Adrenal gland (tissue), 19 donors: ENCODE measurements at places on chromosomes 2 and 18. TPM values are rescaled to one million over a fixed set of nuclear protein-coding genes. Genes with fewer than 3 reads are reported as not detected.
A peak's percentile ranks its signal among the peaks of the same experiment; 100 is the strongest.

GRCh38 chr2:54577035-54577434 is 120.9 kb downstream of the SPTBN1 start:
- peak; percentile 76 for DNase-seq

HOXD11 gene
- not detected for polyA plus RNA-seq

LONRF2 gene
- 8.4 TPM for polyA plus RNA-seq

GRCh38 chr18:33805592-33805991 is 227.6 kb downstream of the ASXL3 start:
- no peak for DNase-seq

DNA sequence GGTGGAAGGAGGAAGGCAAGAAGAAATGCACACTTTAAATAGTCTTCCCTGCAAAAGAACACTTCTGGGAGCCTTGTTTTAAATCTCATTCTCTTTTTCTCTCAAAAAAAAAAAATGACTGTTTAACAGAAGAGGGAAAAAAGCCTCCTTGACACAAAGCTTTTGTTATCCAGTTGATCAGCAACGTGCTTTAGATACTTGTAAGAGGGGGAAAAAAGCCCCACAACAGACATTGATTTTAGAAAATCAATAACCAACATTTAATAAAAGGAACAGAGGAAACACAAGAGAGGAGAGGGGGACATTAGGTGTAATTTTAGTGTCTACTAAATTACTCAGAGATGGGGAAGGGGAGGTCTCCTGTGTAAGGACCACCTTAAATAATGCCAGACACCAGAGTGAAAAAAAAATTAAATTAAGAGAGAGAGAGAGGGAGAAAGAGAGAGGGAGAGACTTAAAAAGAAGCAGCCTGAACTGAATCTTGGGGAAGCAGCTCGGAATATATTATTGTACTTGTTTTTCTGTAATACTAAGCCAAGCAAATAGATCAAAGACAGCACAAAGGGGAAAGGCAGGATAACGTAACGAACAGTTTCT is 4.7 kb downstream of the ZEB2 start:
- DNase-seq: no peak

GRCh38 chr2:161975062-161975812 is 98.8 kb downstream of the DPP4 start:
- DNase-seq: no peak

- DNase-seq: no peak
Measured at GRCh38 chr2:205212357-205212756, 469.9 kb upstream of the NRP2 start.

- DNase-seq: no peak
Measured at GRCh38 chr2:24731040-24731439, 62.2 kb downstream of the PTRHD1 start.

LIMS4 gene
- polyA plus RNA-seq: 6.3 TPM

DNA sequence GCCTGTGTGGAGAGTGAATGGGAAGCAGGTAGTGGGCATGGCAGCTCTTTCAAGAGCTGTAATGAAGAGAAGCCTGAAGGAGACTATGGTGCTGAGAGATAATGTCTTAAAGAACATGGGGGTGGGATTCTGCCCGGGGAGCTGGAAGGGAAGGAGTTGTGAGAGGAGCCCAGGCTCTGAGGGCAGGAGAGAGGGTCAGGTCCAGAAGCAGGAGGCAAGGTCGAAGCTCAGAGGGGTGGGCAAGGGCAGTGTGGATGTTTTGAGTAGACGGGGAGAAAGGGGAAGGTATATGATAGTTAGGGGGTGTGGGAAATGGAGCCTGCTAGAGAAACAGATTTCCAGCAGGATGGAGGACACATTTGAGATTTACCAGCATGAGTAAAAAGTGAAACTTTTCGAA is 2.1 kb downstream of the CAPN10 start:
- DNase-seq: no peak

- DNase-seq: no peak
Measured at GRCh38 chr18:24185805-24186204, 46.9 kb downstream of the CABYR start.

COL4A3 gene
- 4.3 TPM for polyA plus RNA-seq

- DNase-seq: no peak
Measured at GRCh38 chr2:53497020-53497419, 270.6 kb upstream of the CHAC2 start.

- DNase-seq: no peak
Measured at GRCh38 chr2:17976871-17977746, 98.6 kb downstream of the KCNS3 start.

ATP8B1 gene
- 4.3 TPM for polyA plus RNA-seq

- DNase-seq: no peak
Measured at GRCh38 chr18:74916773-74917393, 292.1 kb downstream of the PTGR3 start.

GRCh38 chr2:120452131-120452530 is 106.2 kb downstream of the INHBB start:
- DNase-seq: no peak

NPAS2 gene
- polyA plus RNA-seq: 7.5 TPM

GRCh38 chr2:146927080-146927711 is 917.6 kb upstream of the ACVR2A start:
- DNase-seq: peak; percentile 19

DNA sequence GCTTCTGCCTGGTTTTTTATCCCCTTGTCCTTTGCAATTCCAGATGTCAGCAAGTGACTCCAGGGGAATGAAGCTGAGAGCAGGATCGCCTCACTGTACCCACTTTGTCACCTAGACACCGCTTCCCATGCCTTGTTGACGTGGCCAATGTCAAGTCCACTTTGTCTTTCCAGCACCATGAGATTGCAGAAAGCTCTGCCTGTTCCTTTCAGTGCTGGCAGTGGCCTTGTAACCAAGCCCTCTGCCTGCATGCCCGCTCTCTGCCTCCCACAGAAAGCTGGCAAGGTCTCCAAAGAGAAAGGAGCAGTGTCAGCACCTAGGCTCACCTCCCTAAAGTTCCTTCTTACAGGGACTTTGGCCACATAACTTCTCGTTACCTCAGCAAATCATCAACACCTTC is 282.2 kb upstream of the ST6GAL2 start:
- no peak for DNase-seq

DNA sequence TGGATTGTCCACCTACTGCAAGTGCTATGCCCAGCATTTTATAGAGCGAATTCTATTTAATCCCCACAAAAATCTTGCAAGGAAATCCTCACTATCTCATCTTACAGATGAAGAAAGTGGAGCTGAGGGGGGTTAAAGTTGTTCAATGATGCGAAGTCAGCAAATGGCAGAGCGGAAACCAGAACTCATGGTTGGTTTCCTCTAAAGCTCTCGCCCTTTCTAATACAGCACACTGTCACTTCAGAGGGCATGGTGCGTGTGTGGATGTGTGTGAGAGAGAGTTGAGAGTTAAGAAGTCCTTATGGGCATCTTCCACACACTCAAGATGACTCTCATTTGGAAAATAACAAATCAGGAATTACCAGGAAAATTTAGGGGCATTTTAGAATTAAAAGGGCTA is 78.4 kb downstream of the TGFA start:
- no peak for DNase-seq

GRCh38 chr2:170716851-170717598 is 1.9 kb downstream of the SP5 start:
- no peak for DNase-seq

DNA sequence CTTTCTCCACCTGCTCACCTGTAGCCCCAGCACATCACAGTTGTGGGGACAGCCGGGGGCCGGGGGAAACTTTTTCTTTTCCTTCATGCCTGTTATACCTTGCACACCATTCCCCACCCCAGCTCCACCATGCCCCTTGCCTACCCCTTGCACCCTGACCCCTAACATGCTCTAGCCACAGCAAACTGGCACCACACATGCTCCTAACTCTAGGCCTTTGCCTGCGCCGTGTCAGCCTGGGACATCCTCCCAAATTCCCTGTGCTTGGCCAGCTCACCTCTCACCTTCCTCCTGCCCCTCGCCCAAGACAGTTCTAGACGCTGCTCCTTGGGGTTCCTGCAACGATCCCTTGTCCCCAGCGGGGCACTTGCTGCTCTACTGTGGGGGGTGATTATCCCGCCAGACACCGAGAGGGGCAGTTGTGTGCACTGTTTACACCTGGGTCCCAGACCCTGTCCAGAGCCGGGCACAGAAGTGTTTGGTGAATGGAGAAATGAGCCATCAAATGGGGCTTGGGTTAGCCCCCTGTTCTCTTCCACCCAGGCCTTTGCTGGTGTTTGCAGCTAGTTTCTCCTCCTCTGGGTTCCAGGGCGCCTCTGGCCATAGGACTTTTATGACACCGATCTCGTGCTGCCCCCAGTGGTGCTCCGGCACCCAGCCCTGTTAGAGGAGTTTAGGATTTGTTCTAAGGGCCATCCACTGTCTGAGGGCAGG is 129.8 kb downstream of the CTIF start:
- peak; percentile 17 for DNase-seq

DNA sequence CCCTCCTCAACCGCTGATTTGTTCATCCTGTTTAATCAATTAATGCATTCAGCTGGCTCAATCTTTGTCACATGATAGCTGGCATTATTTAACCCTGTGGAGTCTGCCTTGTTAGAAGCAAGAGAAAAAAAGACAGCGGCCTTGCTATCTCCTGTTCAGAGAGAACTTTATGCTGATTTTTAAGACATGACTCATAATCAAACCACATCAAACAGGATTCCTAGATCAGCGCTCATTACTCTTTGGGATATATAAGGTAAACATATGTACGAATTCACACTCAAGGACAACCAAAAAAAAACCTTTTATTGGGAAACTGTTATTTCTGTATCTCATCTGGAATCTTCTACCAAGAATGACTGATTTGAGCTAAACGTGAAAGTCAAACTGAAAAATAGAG is 195.1 kb downstream of the C1D start:
- DNase-seq: no peak

DNA sequence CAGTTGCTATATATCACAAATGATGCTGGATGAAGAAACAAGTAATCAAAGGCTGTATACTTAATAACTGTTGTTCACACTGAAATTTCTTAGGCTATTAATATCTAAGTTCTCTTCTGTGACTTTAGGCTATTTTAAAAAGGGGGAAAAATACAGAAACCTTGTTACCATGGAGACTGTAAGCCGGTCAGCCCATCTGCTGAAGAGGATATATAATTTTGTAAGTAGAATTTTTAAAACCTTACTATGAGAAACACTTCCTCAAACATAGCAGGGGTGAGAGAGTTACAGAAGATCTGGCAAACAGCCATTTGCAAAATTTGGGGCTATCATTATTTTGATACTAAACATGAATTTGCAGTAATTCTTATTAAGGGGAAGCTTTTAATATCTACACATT is 27.8 kb downstream of the CACNB4 start:
- no peak for DNase-seq

C1GALT1C1L gene
- 0.88 TPM for polyA plus RNA-seq

DNA sequence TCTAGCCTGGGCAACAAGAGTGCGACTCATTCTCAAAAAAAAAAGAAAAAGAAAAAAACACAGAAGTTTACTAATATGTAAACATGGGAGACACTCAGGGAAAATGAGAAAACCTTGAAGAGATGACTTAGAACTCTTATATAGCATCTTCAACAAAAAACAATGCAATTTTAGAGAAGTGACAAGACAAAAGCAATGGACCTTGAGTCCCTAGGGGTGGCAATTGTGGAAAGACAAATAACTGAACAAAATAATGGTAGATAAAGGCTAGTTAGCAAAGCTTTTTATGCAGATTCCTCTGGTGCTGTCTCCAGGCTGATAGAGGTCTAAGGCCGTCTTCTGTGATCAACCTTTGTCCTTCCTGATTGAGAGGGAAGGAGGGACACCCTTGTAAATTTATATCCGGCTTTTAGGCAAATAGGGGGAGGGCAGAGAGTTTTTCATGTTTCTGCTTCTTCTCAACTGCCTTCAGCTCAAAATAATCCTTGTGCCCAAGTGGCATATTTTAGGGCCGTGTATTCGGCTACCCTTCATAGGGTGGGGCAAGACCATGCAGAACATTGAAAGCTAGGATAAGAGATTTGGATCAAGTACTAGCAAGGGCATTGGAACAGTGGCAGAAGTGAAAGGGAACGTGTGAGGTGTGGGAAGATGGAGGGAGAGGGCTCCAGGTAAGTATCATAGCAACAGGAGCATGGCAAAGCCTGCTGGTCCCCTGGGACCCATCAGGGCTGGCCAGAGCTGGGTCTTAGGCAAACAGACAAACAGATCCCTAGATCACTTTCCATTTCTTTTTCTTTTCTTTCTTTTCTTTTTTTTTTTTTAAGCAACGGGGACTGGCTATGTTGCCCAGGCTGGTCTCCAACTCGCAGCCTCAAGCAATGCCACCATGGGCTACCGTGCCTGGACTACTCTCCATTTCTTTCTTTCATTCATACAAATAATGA is 116.2 kb upstream of the STPG4 start:
- no peak for DNase-seq

NFATC1 gene
- 7.0 TPM for polyA plus RNA-seq

GRCh38 chr2:74474899-74475298 is 2.4 kb upstream of the MRPL53 start:
- DNase-seq: no peak

DNA sequence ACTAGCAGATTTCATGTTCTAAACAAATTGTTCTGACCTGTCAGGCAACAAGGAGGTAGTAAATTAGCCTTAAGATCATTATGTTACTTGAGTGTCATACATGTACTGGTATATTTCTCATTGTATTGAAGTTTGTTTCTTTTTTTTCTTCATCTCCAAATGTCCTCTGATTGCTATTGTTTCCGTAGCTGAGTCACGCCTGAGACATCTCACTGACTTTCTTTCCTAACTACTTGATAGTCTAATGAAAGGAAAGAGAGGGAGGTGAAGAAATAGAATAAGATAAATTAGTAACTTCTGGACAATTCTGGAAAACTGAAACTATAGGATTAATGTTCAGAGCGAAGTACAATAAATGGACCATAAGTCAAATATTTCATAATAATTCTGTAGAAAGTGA is 1049.9 kb downstream of the TSN start:
- DNase-seq: no peak

GRCh38 chr2:138689705-138690104 is 90.5 kb downstream of the NXPH2 start:
- DNase-seq: peak; percentile 10

WDR54 gene
- polyA plus RNA-seq: 14.4 TPM

GRCh38 chr18:9743200-9744016 is 35.3 kb downstream of the RAB31 start:
- DNase-seq: peak; percentile 93

DNA sequence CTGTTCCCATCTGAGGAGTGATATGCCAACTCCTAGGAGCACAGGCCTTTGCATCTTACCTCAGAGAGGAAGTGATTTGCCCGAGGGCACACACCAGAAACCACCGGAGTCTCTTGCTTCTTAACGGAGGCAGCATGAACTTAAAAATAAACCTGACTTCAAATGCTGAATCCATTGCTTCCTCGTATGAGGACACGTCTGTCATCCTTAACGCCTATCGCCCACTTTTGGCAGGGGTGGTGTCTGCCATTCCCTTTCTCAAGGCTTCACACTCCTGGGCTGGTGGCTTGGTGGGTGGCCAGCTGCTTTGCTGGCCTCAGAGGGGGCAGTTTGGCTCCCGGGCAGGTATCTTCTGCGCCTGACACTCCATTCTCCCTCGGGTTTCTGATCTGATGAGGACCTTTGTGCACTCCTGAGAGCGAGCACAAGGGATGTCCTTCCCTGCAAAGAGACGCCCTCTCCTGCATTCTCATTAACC is 1.1 kb upstream of the PREB start:
- no peak for DNase-seq

TMEM247 gene
- polyA plus RNA-seq: not detected
